ENCODE measurements at places on chromosomes 1 and 21.

- no peak for DNase-seq
Observed at GRCh38 chr1:88961647-88962275, 30.7 kb downstream of the KYAT3 start.

DNA sequence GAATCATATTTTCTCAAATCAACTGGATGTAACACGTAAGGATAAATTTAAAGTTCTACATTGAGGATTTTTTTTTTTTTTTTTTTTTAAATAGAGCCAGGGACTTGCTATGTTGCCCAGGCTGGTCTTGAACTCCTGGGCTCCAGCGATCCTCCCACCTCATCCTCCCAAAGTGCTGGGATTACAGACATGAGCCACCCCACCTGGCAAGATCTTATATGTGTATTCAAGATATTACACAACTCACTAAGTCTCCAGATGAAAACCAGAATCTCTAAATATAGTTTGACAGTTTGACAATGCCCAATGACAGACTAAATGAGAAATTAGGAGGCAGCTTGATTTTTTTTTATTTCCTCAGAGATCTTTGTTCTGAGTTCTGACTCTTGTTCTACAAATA lies 6.8 kb downstream of the YY1AP1 start:
- DNase-seq = no peak

DNA sequence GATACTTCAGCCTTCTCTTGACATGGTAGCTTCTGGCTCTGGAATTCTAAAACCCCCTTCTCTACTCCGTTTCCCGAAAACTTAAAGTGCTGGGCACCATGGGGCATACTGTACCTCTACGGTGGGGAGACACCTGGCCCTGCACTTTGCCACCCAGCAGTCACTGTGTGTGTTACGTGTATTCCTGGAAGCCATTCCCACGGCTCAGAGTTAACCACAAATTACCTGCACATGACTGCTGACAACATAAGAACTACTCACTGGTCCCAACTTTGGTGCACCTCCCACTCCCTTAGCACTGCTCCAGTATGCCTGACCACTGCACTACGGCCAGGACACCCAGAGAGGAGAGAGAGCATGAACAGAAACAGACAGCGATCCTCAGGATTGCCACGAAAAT lies 29.4 kb upstream of the TMPRSS2 start:
- DNase-seq = no peak

GRCh38 chr1:30818568-30819243 lies 61.1 kb upstream of the LAPTM5 start:
- no peak for DNase-seq

DNA sequence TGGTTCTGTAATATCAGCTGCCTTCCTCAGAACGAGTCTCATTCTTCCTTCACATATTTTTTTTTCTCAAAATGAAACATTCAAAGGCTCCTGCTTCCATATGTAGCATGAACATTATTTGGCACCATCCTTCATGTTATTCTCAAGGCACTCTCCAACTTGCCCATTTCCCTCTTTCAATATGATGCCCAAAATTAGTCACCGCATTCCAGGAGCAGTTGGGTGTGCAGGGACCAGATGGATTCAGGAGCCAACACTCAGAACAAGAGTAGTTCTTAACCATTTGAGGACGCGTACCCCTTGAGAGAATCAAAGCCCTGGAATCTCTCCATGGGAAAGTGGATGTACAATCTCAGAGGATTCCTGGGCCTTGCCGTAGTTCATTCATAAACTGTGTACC lies 50.3 kb downstream of the KCNK1 start:
- DNase-seq = no peak

GRCh38 chr1:152001631-152002584 lies 8.2 kb upstream of the S100A10 start:
- peak; percentile 83 for DNase-seq

DNA sequence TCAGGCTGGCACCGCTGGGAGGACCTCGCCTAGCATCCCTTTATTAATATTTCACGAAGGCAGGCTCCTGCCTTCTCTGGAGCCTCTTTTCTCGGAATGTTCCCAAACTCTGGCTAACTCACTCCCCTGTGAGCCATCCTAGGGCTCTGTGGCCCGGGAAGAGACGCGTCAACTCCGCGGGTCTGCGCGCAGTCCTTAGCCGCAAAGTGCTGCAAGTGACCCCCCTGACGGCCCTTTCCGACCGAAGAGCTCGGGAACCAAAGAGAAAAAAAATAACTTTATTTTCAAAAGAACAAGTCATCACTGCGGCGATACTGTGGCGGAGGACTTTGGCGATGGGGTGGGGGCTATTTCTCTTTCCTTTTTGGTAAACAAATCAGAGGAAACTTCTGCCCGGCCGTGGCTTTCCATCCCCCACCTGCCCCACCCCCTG lies 14.6 kb downstream of the NR5A2 start:
- DNase-seq = no peak

DNA sequence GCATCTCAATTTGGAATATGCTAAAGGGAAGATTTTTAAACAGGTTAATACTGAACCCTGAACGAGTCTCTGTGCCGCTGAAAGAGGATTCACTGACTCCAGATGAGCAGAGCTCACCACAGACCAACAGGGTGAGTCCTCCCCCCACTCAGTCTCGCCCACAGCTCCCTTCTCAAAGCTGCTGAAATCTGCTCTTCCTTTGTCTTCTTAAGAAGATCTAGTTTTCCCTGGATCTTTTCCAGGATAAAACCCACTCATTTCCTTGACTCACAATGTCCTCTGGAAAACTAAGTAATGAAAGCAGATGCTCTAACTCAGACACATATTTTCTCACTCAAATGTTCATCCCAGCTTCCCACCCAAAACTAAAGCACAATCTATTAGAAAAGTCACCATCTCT lies 447.0 kb upstream of the PKN2 start:
- DNase-seq = no peak

DNA sequence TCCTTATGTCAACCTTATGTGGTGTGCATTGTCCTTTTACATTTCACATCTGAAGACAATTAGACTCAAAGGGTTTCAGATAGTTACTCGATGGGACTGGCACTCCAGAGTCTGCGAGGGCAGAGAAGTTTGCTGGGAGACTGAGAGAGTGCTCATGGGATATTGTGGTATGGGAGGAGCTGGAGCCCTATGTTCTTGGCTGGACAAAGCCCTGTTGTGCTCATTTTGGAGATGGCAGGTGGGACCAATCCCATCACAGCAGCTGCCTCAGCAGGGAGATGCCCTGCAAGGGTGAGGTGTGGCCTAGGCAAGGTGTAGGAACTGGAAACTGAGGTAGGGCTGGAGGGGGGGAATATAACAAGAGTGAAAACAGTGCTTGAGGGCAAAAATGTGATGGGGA lies 43.5 kb upstream of the CRNN start:
- no peak for DNase-seq

DNA sequence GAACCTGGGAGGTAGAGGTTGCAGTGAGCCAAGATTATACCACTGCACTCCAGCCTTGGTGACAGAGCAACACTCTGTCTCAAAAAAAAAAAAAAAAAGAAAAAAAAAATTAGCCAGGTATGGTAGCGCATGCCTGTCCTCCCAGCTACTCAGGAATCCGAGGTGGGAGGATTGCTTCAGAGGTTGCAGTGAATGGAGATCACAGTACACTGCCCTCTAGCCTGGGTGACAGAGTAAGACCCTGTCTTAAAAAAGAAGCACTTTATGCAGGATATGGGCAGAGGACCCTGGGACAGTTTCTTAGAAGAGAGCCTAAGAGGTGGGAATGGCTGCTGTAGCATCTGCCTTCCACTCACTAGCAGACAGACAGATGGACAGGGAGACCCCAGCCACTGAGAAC lies 23.0 kb downstream of the IQGAP3 start:
- no peak for DNase-seq

- DNase-seq = no peak
Observed at GRCh38 chr1:208110296-208110695, 133.9 kb downstream of the PLXNA2 start.

All from neural crest cell (in vitro differentiated cells).